ENCODE measurements at places on chromosomes 1 and 21.
A peak's percentile ranks its signal among the peaks of the same experiment; 100 is the strongest.

DNA sequence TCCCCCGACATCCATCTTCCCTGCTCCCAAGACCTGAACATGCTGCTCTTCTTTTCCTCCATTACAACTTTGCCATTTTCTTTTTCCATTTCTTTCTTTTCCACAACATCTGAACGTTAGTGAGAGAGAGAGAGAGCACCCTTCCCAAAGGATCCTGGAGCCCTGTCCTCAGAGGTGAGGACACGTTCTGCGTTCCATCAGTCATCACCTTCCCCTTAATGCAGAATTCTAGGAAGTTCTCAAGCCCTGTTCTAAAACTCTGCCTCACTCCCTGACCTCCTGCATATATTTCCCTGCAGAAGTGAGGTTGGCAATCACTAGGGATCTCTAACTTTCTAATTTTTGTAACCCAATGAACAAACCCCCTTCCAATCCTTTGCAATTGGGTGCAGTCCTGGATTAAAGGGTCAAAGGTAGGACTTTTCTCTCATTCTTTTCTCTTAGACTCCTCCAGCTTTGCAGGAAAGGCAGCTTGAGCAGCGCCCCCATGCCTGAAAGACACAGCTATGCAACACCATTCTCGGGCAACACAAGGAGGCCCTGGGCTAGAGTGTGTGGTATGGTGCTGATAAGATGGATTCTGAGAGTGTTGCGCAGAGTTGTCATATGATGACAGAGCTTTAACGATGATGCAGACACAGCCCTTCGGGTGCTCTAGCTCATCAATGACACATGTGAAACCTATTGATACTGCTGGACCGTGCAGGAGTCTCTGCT, 59.2 kb upstream of the TNR start:
- no peak for DNase-seq

DNA sequence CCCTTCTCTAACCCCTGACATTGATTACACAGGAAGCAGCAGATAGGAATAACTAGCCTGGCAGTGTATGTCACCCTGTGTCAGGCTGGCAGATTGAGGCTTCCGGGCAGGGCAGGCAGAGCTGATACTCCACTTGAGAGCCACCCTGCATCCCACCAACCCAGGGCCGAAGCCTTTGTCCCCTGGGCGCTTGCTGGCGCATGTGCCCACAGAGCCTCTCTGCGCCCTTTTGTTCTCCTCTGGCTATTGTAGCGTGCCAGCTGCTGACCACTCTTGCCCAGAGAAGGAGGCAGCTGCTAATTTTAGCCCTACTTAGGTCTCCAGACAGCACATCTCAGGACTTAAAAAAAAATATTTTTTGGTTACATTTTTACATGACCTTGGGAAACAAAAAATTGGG, 304.9 kb downstream of the HHAT start:
- DNase-seq, result no peak

GRCh38 chr1:13901039-13901438, 201.1 kb downstream of the PRDM2 start:
- peak; percentile 76 for DNase-seq

DNA sequence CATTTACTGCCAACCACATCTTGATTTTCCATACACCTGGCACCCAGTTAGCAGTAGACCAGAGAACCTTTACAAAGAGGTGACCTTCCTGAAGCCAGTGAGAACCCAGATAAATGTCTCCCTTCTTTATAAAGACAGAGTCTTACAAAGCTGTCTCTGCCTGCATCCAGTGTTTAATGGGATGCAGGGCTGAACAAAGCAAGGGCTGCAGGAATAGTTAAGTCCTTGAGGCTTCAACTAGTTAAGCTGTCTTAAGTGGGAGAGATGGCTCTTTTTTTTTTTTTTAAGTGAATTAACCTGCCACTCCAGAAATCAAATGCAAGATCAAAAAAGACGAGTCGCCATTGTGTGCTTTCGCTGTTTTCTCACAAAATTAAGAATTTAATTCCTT, 1.5 kb downstream of the AHCYL1 start:
- DNase-seq, result no peak

DNA sequence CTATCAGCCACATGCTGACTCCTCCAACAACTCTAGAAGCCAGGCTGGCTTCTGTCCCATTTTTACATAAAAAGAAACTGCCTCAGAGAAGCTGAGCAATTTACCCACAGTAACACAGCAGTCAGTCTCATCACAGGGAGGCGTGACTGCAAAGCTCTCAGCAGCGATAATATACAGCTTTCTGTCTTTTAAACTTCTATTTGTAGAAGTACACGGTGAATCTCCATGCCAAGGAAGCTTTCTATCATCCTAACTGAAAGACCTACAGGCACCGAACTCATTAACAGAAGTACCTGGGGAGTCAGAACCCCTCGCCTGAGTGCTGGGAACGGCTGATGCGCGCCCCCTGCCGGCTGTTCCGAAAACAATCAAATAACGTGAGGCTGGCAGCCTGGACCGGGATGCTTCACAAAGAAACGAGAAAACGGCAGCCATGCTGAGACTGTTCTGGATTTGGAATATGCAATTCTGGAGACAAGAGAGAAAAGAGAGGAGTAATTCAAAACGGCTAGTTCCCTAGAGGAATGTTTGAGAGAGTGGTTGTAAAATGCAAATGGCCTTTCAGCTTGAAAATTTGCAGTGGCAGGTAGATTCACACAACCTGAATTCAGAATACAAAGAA, 43.5 kb upstream of the RAB4A start:
- peak; percentile 47 for DNase-seq

DNA sequence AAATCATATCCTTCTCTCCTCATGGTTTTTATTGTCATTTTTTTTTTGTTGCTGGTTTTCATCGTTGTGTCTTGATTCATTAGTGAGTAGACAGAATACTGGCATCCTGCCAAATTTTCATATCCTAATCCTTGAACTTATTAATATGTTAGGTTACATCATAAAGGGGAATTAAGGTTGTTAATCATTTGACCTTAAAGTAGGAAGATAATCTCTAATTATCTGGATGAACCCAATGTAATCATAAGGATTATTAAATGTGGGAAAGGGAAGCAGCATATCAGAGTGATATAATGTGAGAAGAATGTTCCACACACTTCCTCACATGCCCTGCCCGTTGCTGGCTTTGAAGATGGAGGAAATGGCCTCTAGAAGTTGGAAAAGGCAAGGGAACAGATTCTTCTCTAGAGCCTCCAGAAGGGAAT, 299.7 kb downstream of the HMCN1 start:
- no peak for DNase-seq

Measured in NCI-H1105 (cell line).